Activated CD4-positive, alpha-beta memory T cell treated with anti-CD3 and anti-CD28 coated beads, Interleukin-2, amount 10 ng/mL, durations not matched to agents 7 days and 5 days (primary cell): ENCODE measurements at places on chromosomes 3 and 15.
A peak's percentile ranks its signal among the peaks of the same experiment; 100 is the strongest.

GRCh38 chr3:95162794-95163193, 1099.9 kb downstream of the NSUN3 start:
- H3K4me3 ChIP-seq: no peak overlapping the region
- no peaks in the 10 kb centered on the region for H3K4me1 ChIP-seq
- no peaks in the 10 kb centered on the region for H3K36me3 ChIP-seq
- no peaks in the 10 kb centered on the region for H3K27me3 ChIP-seq

GRCh38 chr3:158103081-158103886, 2.9 kb downstream of the SHOX2 start:
- peaks cover 90% of the 10 kb centered on the region for H3K27me3 ChIP-seq
- peak overlapping the region; percentile 11 for H3K4me3 ChIP-seq
- peaks cover 44% of the 10 kb centered on the region for H3K4me1 ChIP-seq
- DNase-seq: no peak

GRCh38 chr3:16316847-16317560, 52.0 kb downstream of the OXNAD1 start:
- H3K27ac ChIP-seq: peak overlapping the region; percentile 50
- H3K36me3 ChIP-seq: peaks cover 87% of the 10 kb centered on the region
- peaks cover 80% of the 10 kb centered on the region for H3K4me1 ChIP-seq
- H3K27me3 ChIP-seq: no peaks in the 10 kb centered on the region
- H3K4me3 ChIP-seq: no peak overlapping the region

DNA sequence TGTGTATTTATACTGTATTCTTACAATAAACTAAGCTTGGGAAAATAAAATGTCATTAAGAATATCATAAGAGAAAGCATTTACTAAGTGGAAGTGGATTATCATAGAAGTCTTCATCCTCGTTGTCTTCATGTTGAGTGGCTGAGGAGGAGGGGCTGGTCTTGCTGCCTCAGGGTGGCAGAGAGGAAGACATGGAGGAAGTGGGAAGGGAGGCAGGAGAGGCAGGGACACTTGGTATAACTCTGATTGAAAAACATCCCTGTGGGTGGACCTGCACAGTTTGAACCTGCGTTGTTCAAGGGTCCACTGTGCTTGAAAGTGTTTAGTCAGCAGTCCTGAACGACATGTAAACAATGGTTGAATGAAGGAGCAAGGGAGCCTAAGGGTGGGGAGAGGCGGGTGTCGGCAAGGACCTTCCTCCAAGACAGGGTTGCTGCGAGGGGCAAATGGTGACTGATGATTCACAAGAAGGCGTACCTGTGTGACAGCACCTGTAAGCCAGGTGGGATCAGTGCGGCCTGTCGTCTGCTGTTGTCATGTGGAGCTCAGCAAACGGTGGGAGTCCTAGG, 103.8 kb upstream of the KLF13 start:
- no peak for DNase-seq
- no peaks in the 10 kb centered on the region for H3K36me3 ChIP-seq
- H3K27ac ChIP-seq: no peak overlapping the region
- H3K27me3 ChIP-seq: peaks cover 9% of the 10 kb centered on the region

GRCh38 chr3:39230453-39230852, 38.1 kb upstream of the XIRP1 start:
- peaks cover 7% of the 10 kb centered on the region for H3K36me3 ChIP-seq
- H3K27me3 ChIP-seq: peaks cover 41% of the 10 kb centered on the region
- H3K4me1 ChIP-seq: peaks cover 42% of the 10 kb centered on the region
- H3K4me3 ChIP-seq: no peak overlapping the region

- no peaks in the 10 kb centered on the region for H3K36me3 ChIP-seq
- H3K4me1 ChIP-seq: no peaks in the 10 kb centered on the region
- no peak for DNase-seq
- no peak overlapping the region for H3K27ac ChIP-seq
Observed at GRCh38 chr3:154864947-154865346, 215.2 kb upstream of the MME start.

DNA sequence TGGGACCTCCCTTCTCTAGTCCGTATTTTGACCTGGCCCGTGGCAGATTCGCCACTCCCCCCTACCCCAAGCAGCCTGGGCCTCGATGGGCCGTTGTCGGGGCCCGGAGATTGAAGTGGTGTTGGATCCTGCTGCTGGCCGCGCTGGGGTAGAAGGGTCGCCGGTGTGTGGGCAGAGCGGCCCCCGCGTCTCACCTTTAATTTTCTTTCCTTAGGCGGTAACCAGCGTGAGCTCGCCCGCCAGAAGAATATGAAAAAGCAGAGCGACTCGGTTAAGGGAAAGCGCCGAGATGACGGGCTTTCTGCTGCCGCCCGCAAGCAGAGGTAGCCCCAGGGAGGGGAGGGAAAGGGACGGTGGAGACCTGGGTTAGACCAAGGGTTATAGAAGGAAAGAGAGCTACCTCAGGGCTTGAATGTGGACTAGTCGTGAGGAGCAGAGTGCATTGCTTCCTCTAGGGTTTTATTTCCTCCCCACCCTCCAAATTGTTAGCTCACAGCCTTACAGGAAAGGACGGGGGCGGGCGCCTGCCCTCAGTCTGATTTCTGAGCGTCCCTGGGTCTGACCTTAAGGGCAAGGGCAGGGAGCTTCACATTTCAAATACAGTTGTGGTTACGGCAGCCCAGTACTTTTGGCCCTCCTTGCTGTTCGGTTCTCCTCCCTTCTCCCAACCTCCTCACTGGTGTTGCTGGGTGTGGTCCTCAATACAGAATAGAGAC, 799 bp downstream of the SERF2 start:
- no peaks in the 10 kb centered on the region for H3K27me3 ChIP-seq
- H3K4me3 ChIP-seq: peak overlapping the region; percentile 95
- DNase-seq: peak; percentile 35
- H3K27ac ChIP-seq: peak overlapping the region; percentile 95

DNA sequence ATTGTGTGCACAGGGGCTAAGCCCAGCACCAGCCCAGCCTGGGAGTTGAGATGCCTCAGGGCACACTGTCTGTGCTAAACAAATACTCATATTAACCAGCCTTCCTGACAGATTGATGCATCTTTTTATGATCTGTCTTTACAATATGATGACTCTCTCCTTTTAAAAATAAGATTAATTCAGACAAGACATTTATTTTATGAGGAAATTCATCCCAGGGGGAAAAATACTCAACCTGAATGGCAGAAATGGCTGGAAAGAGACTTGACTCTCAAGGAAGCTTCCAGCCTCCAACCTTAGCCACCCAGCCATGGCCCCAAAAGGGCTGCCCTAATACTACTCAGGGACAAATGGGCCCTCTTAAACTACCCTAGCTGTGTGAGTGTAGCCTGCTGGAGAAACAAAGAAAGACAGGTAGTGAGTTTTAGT, 46.9 kb downstream of the NOX5 start:
- peaks cover 24% of the 10 kb centered on the region for H3K4me1 ChIP-seq
- H3K4me3 ChIP-seq: no peak overlapping the region
- no peak overlapping the region for H3K27ac ChIP-seq
- H3K36me3 ChIP-seq: no peaks in the 10 kb centered on the region
- peaks cover 8% of the 10 kb centered on the region for H3K27me3 ChIP-seq

GRCh38 chr15:82995938-82996337, 9.9 kb downstream of the RAMAC start:
- peaks cover 3% of the 10 kb centered on the region for H3K36me3 ChIP-seq
- no peak overlapping the region for H3K27ac ChIP-seq
- H3K4me3 ChIP-seq: no peak overlapping the region
- no peak for DNase-seq
- no peaks in the 10 kb centered on the region for H3K27me3 ChIP-seq

GRCh38 chr15:66241087-66241907, 12.3 kb downstream of the MEGF11 start:
- H3K27ac ChIP-seq: no peak overlapping the region
- no peak for DNase-seq
- no peaks in the 10 kb centered on the region for H3K4me1 ChIP-seq
- H3K27me3 ChIP-seq: peaks cover 32% of the 10 kb centered on the region

DNA sequence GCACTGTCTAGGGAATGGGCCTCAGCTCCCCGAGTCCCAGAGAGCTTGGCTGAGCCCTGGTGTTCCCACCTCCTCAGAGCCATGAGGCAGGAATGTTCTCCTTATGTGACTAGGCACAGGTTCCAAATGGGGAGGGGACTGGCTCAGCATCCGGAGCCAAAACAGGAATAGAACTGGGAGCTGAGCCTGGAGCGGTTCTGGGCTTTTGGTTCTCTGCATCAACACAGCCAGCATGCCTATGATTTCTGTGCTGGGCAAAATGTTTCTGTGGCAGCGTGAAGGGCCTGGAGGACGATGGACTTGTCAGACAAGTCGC, at the start of gene FAM131A:
TSS of gene FAM131A (plus strand) at position 202 of the 316 bp plus-strand sequence. CDS start at position 233, 31 bp downstream.
- H3K27ac ChIP-seq: peak within 1 kb of the TSS; percentile 57
- H3K27me3 ChIP-seq: no peaks in the 10 kb centered on the region
- H3K4me3 ChIP-seq: peak within 1 kb of the TSS; percentile 78
- peaks cover 56% of the 10 kb centered on the region for H3K4me1 ChIP-seq

DNA sequence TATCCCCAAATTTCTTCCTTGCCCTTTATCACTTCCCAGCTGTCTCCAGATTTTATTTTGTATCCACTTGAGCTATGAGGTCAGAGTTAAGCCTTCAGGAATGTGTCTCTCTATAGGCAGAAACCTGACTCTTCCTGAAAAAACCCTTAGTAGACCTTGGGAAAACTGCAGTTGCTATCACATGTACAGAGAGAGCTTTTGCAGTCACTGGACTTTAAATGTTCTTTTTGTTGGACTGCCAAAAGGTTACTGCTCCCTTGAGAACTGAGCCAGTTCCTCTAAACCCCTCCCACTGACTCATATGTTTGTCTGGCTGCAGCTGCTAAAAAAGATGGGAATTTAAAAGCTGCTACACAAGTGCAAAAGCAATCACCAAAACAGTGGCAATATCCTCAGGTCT, 169.1 kb upstream of the CCDC54 start:
- H3K4me3 ChIP-seq: no peak overlapping the region
- no peak overlapping the region for H3K27ac ChIP-seq
- no peak for DNase-seq
- no peaks in the 10 kb centered on the region for H3K36me3 ChIP-seq
- peaks cover 24% of the 10 kb centered on the region for H3K27me3 ChIP-seq
- H3K4me1 ChIP-seq: peaks cover 9% of the 10 kb centered on the region

DNA sequence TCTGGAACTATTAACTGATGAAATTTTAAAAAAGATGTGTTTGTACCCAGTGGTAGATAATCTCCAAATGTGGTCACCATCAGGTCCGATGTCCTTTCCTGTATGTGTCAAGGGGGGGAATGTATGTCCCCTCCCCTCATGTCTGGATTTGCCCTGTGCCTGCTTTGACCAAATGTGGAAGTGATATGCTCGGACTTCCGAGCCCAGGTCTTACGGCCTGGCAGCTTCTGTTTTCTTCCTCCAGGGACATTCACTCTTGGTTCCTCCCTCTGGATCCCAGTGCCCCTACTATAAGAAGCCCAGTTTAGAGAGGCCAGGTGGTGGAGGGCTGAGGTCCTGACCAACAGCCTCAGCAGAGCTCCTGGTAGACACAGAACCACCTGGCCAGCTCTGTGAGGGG, 75.5 kb downstream of the CCR1 start:
- no peak overlapping the region for H3K27ac ChIP-seq
- peaks cover 27% of the 10 kb centered on the region for H3K4me1 ChIP-seq
- peaks cover 9% of the 10 kb centered on the region for H3K27me3 ChIP-seq
- no peak overlapping the region for H3K4me3 ChIP-seq

- no peak for DNase-seq
- no peak overlapping the region for H3K27ac ChIP-seq
- no peaks in the 10 kb centered on the region for H3K36me3 ChIP-seq
Observed at GRCh38 chr3:190099099-190099498, 21.6 kb downstream of the P3H2 start.

DNA sequence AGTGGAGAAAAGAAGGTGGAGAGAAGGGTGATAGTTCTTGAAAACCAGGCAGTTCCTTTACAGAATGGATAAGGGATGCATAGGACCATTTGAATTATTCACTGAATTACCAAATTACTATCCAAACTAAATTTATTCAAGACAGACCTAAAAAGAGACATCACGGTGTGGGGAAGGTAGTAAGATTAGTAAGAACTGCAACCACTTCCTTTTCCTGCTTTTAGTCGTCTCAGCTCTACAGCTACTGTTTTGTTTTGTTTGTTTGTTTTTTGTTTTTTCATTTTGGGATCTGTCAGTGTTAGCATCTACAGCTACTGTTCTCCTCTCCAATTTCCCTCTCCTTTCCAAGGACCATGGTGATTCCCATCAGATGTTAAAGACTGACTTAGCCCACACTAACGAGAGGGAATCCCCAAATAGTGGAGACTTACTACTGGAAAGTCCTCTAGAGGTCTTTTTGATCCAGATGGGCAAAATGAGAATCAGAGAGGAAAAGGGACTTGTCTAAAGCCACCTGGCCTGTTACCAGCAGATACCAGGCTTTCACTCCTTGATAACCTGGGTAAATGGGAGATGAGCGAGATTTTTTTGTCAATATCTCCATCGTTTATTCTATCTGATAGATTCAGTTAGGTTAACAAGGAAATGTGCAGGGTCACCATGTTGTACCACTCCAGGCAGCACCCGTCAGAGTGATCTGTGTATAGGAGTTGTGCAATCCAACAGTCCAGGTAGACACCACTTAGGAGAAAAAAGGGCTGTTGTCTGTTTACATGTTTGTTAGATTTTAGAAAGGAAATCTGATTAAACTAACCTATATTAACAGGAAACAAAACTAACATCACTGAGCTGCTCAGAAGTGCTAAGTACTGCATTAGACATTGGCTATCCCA, 6.0 kb downstream of the HCLS1 start:
- H3K27ac ChIP-seq: peak overlapping the region; percentile 91
- peaks cover 83% of the 10 kb centered on the region for H3K36me3 ChIP-seq
- H3K4me3 ChIP-seq: peak overlapping the region; percentile 58
- H3K4me1 ChIP-seq: peaks cover 85% of the 10 kb centered on the region
- H3K27me3 ChIP-seq: no peaks in the 10 kb centered on the region
- DNase-seq: no peak

GRCh38 chr15:77416954-77417353, 3.0 kb downstream of the PEAK1 start:
- H3K4me3 ChIP-seq: no peak overlapping the region
- no peak overlapping the region for H3K27ac ChIP-seq
- H3K4me1 ChIP-seq: peaks cover 19% of the 10 kb centered on the region

- no peaks in the 10 kb centered on the region for H3K36me3 ChIP-seq
- H3K27ac ChIP-seq: no peak overlapping the region
- H3K4me3 ChIP-seq: no peak overlapping the region
- H3K27me3 ChIP-seq: no peaks in the 10 kb centered on the region
Observed at GRCh38 chr3:85360742-85361387, 402.1 kb downstream of the CADM2 start.

- peaks cover 4% of the 10 kb centered on the region for H3K27me3 ChIP-seq
- peaks cover 48% of the 10 kb centered on the region for H3K4me1 ChIP-seq
- no peak for DNase-seq
- H3K4me3 ChIP-seq: no peak overlapping the region
- no peak overlapping the region for H3K27ac ChIP-seq
Observed at GRCh38 chr15:73629798-73630429, 3.3 kb downstream of the NPTN start.

DNA sequence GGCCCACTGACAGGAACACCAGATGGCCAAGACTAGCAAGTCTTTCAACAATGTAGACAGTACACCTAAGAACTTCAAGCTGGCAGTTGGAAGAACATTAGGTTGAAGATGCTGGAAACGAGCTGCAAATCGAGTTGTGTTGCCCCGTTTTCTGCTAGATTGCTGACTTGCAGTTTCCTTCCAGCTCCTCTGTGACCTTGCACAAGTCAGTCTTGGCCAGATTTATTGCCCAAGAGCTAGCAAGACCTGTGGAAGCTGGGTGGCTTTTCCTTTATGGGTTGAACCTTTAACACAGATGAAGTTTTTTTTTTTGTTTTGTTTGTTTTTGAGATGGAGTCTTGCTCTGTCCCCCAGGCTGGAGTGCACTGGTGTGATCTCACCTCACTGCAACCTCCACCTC, 2.9 kb upstream of the RBM6 start:
- H3K4me3 ChIP-seq: no peak overlapping the region
- no peaks in the 10 kb centered on the region for H3K27me3 ChIP-seq
- no peak for DNase-seq
